Stimulated activated CD4-positive, alpha-beta T cell treated with anti-CD3 and anti-CD28 coated beads, Interleukin-2, amount 100 ng/mL, for 24 hours (primary cell): ENCODE measurements at places on chromosomes 1 and 21.

- DNase-seq, result peak; percentile 54
Measured at GRCh38 chr1:161071886-161072371, 2.2 kb upstream of the ARHGAP30 start.

DNA sequence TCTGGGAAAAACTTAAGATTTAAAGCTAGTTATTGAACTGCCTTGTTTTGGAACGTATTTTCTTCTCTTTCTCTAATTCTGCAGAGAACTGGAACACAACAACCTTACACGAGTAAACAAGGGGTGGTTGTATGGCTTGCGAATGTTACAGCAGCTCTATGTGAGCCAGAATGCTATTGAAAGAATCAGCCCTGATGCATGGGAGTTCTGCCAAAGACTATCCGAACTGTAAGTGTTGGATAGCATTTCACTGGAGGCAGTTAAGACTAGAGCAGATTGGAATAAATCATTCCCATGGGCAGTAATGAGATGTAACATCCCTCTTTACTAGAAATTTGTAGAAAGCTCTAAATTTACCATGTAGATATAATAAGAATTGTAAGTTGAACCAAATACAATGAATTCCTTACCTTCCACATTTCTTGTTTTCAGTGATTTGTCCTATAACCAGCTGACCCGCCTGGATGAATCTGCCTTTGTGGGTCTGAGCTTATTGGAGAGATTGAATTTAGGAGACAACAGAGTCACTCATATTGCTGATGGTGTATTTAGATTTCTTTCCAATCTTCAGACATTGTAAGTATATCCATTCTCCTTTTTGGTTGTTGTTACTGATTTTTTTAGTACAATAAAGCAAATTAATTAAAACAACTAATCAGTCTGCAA lies 22.9 kb downstream of the LRIG2 start:
- DNase-seq, result no peak

DNA sequence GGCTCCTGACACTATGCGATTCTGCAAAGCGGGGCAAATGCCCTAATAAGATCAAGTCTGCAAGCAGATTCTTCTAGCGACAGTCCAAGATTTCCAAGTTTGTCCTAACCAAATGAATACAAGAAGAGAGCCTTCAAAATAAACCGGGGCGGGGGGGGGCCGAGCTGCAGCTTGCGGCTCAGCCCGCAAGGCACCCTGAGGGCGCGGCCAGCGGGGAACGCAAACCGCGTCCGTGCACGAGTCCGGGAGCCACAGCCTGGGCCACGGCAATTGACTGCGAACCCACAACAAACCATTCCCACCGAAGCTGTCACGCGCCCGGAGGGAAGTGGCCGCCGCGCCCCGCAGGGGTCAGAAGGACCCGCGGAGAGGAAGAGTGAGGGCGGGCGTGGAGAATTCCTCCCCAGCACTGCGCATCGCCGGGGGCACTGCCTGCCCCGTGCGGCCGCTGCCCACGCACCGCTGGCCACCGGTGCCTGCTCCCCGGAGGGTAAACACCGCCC lies 687 bp downstream of the TGFBR3 start:
- DNase-seq, result peak; percentile 28

- DNase-seq, result no peak
Measured at GRCh38 chr1:23196627-23197328, 20.5 kb downstream of the HTR1D start.

- no peak for DNase-seq
Measured at GRCh38 chr1:234595899-234596298, 14.1 kb downstream of the IRF2BP2 start.

GRCh38 chr1:169078163-169078883 lies 28.2 kb upstream of the ATP1B1 start:
- no peak for DNase-seq

GRCh38 chr1:236623371-236624166 lies 19.3 kb upstream of the HEATR1 start:
- DNase-seq, result no peak

- no peak for DNase-seq
Measured at GRCh38 chr1:207872621-207873020, 38.3 kb downstream of the CD34 start.

GRCh38 chr1:183636783-183637182 lies 1.2 kb upstream of the ARPC5 start:
- DNase-seq, result no peak

- peak; percentile 36 for DNase-seq
Measured at GRCh38 chr1:213987422-213987926, 299 bp upstream of the PROX1 start.

DNA sequence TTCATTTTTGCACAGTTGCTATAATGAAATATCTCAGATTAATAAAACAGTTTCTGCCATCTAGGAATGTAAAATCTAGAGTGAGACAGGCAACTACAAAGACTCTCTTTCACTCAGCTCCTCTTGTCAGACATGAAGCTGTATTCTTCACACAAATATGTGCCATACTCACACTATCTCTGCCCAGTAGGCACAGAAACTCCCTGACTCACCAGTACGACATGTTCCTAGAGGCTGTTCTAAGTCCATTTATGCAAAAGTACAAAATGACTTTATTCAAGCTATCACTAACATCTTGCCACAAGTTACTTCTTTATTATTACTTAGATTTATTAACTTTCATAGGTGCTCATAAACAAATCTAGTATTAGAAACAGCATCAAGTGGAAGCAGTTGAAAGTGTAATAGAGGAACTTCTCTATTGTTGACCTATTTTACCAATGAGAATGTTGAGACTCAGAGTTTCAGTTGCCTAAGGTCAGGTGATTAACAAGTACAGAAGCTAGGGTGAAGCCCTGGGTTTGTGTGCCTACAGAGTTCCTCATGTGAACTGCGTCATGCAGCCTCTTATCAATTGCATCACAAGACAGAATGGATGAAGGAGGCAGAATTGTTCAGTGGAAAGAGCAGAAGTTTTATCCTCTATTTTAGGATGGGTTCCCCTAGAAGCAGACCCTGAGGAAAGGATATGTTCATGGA lies 98.9 kb downstream of the RGS2 start:
- no peak for DNase-seq
